Panc1 (cell line): ENCODE measurements at places on chromosomes 1 and 21. TPM values are rescaled to one million over a fixed set of nuclear protein-coding genes. Genes with fewer than 3 reads are reported as not detected.

DNA sequence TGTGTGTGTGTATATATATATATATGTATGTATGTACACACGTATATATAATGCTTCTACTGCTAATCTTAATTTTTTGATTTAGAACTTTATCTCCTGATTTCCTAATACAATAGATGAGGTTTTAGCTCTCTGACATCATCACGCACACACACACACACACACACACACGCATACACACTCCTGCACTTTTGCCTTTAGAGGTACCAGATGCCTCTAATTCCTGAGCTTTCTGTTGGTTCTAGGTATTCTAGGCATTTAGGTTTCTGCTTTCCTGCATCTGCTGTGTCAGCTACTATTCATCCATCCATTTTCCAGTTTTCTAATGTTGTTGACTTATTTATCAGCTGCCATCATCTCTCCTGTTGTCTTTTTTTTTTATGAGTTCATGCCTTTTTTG lies 348.3 kb downstream of the ASTN1 start:
- no peaks in the 10 kb centered on the region for H3K36me3 ChIP-seq
- DNase-seq, result no peak
- H3K4me3 ChIP-seq, result no peak overlapping the region
- H3K27me3 ChIP-seq, result no peaks in the 10 kb centered on the region

The FCRL2 gene
- total RNA-seq, result not detected

GRCh38 chr1:93109578-93109977 lies 30.5 kb downstream of the MTF2 start:
- no peak overlapping the region for H3K4me3 ChIP-seq
- no peak overlapping the region for H3K27ac ChIP-seq
- H3K4me1 ChIP-seq, result no peaks in the 10 kb centered on the region

DNA sequence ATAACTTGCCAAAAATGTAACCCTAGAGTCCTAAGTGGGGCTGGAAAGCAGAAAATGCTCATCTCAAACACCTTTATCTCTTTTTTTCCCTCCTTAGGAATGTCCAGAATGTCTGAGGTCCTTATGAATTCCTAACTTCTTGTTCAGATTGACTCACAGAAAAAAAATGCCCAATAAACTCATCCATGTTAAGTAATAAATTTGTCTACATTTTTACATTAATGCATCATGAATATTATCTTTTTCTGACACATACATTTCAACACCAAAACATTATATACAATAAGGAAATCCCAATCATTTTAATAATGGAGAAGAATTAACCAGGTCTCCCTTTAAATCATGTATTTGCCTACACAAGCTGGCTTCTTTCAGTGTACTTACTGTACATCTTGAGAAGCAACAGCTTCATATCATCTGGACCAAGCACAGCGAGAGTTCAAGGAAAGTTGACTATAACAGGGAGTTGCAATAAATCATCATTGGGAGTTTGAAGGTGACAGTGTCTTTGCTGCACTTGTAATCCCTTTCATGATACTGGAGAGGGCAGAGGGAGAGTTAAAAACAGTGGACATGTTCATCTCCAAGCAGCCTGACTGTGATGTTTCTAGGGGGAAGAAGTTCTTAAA lies 565.2 kb downstream of the LTN1 start:
- no peaks in the 10 kb centered on the region for H3K4me1 ChIP-seq
- no peaks in the 10 kb centered on the region for H3K36me3 ChIP-seq
- no peak overlapping the region for H3K27ac ChIP-seq
- no peak for DNase-seq

DNA sequence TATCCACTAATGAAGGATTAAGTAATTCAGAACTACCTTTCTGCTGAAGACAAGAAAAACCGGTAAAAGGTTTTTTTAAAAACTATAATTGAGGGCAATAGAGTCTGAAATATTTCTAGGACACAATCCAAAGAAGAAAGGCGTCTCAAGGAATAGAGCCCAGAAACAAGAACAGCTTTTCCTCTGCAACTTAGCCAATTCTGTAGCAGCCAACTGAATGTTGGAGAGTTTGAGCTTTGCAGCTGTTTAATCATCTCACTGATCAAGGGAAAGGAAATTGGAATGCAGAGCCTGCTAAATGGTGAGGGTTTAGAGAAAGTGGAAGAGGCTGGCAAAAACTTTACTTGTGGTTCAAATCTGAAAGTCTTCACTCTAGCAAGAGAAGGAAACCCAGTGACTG lies 818.9 kb downstream of the KCNT2 start:
- no peaks in the 10 kb centered on the region for H3K36me3 ChIP-seq
- no peak overlapping the region for H3K4me3 ChIP-seq
- H3K27ac ChIP-seq, result no peak overlapping the region
- no peaks in the 10 kb centered on the region for H3K27me3 ChIP-seq
- H3K4me1 ChIP-seq, result no peaks in the 10 kb centered on the region

DNA sequence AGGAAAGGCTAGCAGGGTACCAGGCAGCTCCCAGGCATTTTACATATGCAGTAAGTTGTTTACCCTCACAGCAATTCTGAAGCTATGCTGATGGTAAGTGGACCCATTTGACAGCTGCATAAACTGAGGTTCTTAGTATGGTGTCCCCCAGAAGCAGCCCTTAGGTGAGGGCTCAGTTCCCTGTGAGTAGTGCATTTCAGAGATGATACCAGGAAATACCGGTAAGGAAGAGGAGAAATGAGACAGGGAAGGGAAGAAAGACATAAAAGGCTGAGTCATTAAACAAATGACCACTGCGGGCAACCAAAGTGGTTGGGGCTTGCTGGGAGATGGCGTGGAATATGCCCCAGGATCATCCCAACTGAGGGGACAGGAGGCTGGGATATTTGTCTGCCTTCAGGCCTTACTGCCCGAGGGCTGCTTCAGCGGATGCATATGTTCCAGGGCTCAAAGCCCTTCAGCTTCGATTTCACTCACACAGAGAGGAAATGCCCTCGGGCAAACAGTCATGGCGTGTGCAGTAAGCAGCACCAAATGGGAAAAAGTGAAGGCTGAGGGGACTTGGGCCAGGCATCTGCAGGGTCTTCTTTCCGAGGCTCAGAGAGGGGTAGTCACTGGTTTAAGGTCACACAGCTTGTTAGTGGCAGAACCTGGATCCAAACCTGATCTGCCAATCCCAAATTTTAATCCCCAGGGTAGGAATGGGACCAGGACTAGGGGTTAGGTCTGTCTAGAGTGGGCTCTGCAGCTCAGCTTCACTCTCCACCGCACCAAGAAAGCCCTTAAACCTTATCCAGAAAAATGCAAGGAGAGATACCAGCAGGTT lies 133.7 kb upstream of the RUNX3 start:
- H3K36me3 ChIP-seq, result no peaks in the 10 kb centered on the region
- no peak overlapping the region for H3K27ac ChIP-seq
- H3K27me3 ChIP-seq, result no peaks in the 10 kb centered on the region
- no peak overlapping the region for H3K4me3 ChIP-seq

- DNase-seq, result no peak
- H3K27me3 ChIP-seq, result no peaks in the 10 kb centered on the region
- no peaks in the 10 kb centered on the region for H3K36me3 ChIP-seq
- no peaks in the 10 kb centered on the region for H3K4me1 ChIP-seq
- no peak overlapping the region for H3K27ac ChIP-seq
Observed at GRCh38 chr1:115012006-115012405, 17.6 kb upstream of the TSHB start.

- no peak overlapping the region for H3K27ac ChIP-seq
- H3K36me3 ChIP-seq, result peaks cover 40% of the 10 kb centered on the region
- DNase-seq, result no peak
- no peaks in the 10 kb centered on the region for H3K27me3 ChIP-seq
- H3K4me3 ChIP-seq, result no peak overlapping the region
Observed at GRCh38 chr21:39345440-39345839, 3.4 kb downstream of the HMGN1 start.

- no peak overlapping the region for H3K4me3 ChIP-seq
- H3K36me3 ChIP-seq, result no peaks in the 10 kb centered on the region
- no peak for DNase-seq
- 0 out of 2 replicates have a peak, but pooled peaks cover 2% of the 10 kb centered on the region for H3K27me3 ChIP-seq
- H3K27ac ChIP-seq, result no peak overlapping the region
- no peaks in the 10 kb centered on the region for H3K4me1 ChIP-seq
Observed at GRCh38 chr1:175209493-175209921, 16.9 kb upstream of the KIAA0040 start.

The TRIM46 gene
- 3.8 TPM for total RNA-seq

The DNAH14 gene
- total RNA-seq, result 47.0 TPM

DNA sequence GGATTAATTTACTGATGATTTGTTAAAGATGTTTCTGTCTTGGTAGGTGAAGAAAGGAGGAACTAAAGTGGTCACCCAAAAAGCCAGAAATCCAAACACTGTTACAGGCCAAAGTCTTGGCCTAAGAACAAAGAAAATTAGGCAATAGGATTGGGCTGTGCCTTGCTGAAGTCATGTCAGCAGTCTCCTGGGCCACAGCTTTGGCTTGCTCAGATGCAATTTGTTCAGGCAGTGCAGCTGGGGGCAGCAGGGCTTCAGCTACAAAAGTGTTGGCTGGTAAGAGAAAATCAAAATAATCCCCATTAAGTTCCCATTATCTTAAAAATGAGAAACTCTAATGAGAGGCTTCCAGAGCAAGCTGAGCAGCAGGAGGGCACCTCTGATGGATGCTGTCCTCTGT lies 14.0 kb upstream of the RAP1A start:
- H3K36me3 ChIP-seq, result no peaks in the 10 kb centered on the region
- no peak for DNase-seq
- H3K27me3 ChIP-seq, result no peaks in the 10 kb centered on the region

DNA sequence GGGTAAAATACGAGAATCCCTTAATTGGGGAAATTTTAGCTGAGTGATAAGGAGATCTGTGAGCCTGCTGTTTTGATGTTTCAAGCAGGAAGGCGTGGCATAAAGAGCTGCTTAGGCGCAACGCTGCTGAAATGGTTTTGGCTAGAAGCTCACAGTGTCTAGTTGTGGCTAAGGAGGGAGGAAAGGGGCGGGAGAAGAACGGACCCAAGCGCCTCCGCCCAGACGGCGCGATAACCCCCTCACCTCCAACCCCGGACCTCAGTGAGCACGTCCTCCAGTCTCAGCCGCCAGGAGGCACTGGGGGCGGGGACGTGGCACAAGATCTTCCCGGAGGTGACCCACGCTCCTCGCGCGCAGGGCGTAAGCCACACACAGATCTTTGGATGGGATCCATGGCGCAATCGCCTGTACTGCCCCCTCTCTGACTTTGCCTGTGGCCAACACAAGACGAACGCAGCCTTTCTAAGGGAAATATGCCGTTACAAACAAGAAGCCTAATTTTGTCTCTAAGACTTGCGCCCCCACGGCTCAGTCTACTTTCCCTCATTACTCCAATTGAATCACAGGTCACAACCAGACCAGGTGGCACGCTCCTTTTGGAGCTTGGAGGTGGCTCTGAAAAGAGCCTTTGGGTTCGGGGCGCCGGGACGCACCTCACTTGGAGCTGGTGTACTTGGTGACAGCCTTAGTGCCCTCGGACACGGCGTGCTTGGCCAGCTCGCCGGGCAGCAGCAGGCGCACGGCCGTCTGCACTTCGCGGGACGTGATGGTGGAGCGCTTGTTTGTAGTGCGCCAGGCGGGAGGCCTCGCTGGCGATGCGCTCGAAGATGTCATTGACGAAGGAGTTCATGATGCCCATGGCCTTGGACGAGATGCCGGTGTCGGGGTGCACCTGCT lies 23.4 kb upstream of the RNF187 start:
- H3K4me3 ChIP-seq, result peak overlapping the region; percentile 42
- peaks cover 6% of the 10 kb centered on the region; the same call in 1 of the 2 replicates for H3K4me1 ChIP-seq
- no peak overlapping the region for H3K27ac ChIP-seq
- no peaks in the 10 kb centered on the region for H3K36me3 ChIP-seq

The XKR8 gene
- 10.6 TPM for total RNA-seq

The WDR64 gene
- not detected for total RNA-seq

DNA sequence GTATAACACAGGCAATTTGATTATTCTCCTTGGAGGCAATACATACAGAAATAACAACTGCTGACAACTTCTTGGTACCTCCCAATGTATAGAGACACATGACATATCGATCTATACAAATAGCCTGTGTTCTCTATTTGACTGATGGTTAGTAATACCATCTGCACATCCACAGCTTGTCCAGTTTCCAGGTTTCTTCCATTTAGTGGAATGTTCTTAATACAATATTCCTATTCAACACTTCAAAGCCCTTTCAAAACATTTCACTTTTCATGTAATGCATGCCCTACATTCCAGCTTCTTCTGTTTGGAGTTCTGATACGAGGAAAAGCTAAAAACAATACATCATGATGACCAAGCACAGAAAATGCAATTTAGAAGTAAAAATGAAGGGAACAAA lies 37.0 kb upstream of the GORAB start:
- no peaks in the 10 kb centered on the region for H3K36me3 ChIP-seq
- no peak for DNase-seq
- H3K27me3 ChIP-seq, result no peaks in the 10 kb centered on the region
- no peak overlapping the region for H3K4me3 ChIP-seq
- H3K4me1 ChIP-seq, result no peaks in the 10 kb centered on the region

DNA sequence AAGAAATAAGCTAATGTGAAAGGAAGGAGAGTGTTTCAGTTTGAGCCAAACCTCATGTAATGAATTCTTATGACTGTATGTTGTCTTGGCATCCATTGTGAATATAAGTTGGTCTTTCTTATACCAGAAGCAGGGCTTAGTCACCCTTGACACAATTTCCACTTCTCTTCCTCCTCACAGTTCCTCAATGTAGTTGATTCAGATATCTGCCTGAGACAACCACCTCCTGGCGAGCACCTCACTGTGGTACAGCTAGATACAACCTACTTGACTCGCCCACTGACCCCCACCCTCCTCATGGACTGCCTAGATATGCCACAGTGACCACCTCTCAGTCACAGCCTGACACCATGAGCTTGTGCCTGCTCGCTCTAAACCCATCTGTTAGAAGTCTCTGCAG lies 45.6 kb downstream of the KYAT3 start:
- H3K27me3 ChIP-seq, result no peaks in the 10 kb centered on the region
- no peak for DNase-seq
- no peak overlapping the region for H3K27ac ChIP-seq
- no peaks in the 10 kb centered on the region for H3K4me1 ChIP-seq

- no peak overlapping the region for H3K4me3 ChIP-seq
- no peaks in the 10 kb centered on the region for H3K27me3 ChIP-seq
- no peak overlapping the region for H3K27ac ChIP-seq
- no peaks in the 10 kb centered on the region for H3K36me3 ChIP-seq
- H3K4me1 ChIP-seq, result peaks cover 37% of the 10 kb centered on the region
Observed at GRCh38 chr1:67755160-67755559, 70.2 kb downstream of the GADD45A start.

- no peaks in the 10 kb centered on the region for H3K36me3 ChIP-seq
- no peak overlapping the region for H3K27ac ChIP-seq
- no peak overlapping the region for H3K4me3 ChIP-seq
Observed at GRCh38 chr1:168614235-168614634, 37.8 kb downstream of the XCL1 start.

GRCh38 chr1:57024855-57025254 lies 59.0 kb upstream of the C8B start:
- no peaks in the 10 kb centered on the region for H3K36me3 ChIP-seq
- H3K27ac ChIP-seq, result no peak overlapping the region
- no peak for DNase-seq
- no peaks in the 10 kb centered on the region for H3K4me1 ChIP-seq
- no peaks in the 10 kb centered on the region for H3K27me3 ChIP-seq
- no peak overlapping the region for H3K4me3 ChIP-seq

The OR14K1 gene
- not detected for total RNA-seq

GRCh38 chr1:163069142-163069541 lies at the start of gene RGS4:
RGS4 (plus strand) TSS chr1:163069361; CDS start chr1:163069485, 124 bp downstream.
- no peak for DNase-seq
- H3K27ac ChIP-seq, result no peak within 1 kb of the TSS
- H3K36me3 ChIP-seq, result no peaks in the 10 kb centered on the region
- peaks cover 12% of the 10 kb centered on the region for H3K27me3 ChIP-seq

The RAB3B gene
- total RNA-seq, result 1.2 TPM

The WNT4 gene
- 0.92 TPM for total RNA-seq
